ENCODE measurements at places on chromosomes 4 and X. TPM values are rescaled to one million over a fixed set of nuclear protein-coding genes. Genes with fewer than 3 reads are reported as not detected.

Gene MAGEB17
- total RNA-seq: not detected

Gene RHOXF1
- total RNA-seq: not detected

Gene ADGRG2
- total RNA-seq: 10.5 TPM

Gene CYSLTR1
- 5.4 TPM for total RNA-seq

Gene TTC29
- 10.2 TPM for total RNA-seq

Gene LAMP2
- 96.7 TPM for total RNA-seq

Gene ARAP2
- total RNA-seq: 77.8 TPM

Gene GSX2
- total RNA-seq: not detected

Gene CSAG2
- not detected for total RNA-seq

Gene SH3D19
- total RNA-seq: 55.7 TPM

Gene CT83
- total RNA-seq: not detected

- DNase-seq: no peak
Observed at GRCh38 chr4:140857111-140857510, 100.9 kb upstream of the TBC1D9 start.

DNA sequence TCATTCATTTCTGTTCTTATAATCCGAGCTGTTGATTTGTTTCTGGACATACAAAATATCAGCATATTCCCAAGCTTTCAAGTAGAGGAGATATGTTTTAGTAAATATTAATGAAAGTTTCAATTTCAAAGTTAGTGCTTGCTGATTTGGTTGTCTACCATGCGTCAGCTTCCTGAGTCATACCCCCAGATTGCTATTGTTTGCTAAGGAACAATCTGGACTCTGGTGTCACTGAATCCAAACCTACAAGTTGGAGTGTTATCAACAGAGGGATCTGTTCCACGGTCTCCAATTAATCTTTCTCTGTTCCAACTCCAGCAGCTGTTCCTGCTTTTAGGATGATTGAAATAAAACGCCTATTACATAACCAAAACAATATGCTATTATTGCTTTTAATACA is 96.1 kb upstream of the FAM9A start:
- DNase-seq: no peak

DNA sequence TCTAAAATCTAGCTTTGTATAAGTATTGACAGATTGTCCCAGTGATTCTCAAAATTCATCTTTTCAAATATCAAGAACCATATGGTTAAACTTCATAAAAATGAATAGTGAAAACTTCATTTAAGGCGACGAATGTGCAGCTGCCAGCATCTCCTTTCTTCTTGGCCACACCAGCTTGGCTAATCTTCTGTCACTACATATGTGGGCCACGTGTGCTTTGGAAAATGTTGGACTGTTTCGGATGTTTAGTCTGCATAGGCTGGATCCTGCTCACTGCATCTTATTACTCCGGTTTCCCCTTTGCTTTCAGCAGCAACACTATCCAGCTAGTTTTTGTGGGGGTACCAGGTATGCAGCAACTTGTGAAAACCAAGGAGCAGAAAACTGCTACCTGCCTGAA is 221.9 kb downstream of the BMPR1B start:
- no peak for DNase-seq

DNA sequence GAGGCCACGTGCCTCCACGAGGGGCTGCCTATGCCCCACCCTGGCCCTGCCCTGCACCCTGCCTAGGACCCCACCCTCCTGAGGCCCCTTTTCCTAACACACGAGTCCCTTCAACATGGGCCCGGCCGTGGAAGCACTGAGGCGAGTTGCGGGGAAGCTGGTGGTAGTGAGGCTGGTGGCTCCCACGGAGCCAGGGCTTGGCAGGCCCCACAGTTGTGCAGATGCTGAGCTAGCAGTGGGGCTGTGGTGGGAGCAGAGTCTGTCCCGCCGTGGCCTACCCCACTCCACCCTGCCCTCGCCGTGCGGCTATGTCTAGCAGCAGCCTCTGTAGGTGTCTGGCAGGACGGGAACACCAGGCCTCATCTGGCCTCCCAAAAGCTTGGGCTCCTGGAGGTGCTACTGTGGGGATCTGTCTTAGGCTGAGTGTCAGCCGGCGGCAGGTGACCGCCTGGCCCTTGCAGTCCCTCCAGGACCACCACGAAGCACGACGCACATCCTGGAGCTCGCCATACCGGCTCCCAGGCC is 18.8 kb downstream of the TACC3 start:
- no peak for DNase-seq

GRCh38 chr4:114019969-114020358 is 40.5 kb upstream of the ARSJ start:
- DNase-seq: no peak

DNA sequence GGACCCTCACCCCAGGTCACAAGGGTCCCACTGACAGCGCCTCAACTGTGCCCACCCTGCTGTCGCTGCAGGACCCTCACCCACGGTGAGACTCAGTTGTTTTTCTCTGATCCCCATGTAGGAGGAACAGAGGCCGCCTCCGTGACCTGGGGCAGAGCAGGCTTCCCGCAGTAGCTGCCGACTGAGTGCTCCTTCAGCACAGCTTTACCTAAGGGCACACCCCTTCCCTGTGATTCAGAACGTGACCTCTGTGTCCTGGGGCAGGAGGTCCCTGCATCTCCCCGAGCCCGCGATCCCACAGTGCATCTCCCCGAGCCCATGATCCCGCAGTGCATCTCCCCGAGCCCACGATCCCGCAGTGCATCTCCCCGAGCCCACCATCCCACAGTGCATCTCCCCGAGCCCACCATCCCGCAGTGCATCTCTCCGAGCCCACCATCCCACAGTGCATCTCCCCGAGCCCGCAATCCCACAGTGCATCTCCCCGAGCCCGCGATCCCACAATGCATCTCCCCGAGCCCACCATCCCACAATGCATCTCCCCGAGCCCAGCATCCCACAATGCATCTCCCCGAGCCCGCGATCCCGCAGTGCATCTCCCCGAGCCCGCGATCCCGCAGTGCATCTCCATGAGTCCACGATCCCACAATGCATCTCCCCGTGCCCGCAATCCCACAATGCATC is 23.6 kb downstream of the PPP2R3B start:
- no peak for DNase-seq

- DNase-seq: no peak
Observed at GRCh38 chrX:63740382-63740781, 44.6 kb downstream of the ARHGEF9 start.

DNA sequence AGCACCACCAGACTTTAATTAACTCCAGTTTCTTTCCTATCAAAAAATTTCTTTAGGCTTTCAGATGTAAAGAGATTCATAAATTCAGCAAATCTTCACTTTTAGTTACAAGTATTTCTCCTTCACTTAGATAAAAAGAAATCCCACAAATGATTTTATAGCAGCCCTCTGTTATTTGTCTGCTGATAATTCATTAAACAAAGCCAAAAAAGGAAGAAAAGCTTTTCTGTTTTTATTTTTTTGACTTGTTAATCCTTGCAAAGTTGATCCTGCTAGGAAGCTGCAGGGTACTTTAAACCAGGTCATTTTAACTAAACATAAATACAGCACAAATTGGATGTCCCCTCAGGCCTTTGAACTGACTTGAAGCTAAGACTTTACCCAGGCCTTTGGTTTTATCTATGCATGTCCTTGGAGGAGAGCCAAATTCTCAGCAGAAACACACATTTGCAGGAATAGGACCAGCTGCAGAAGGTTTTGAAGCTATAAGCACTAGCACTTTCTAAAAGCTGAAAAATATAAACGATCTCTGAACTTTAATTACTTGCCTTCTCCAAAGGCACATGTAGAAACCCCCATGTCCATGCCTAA is 57.5 kb downstream of the PCDH18 start:
- peak; percentile 72 for DNase-seq

- no peak for DNase-seq
Observed at GRCh38 chrX:9853307-9853706, 67.1 kb downstream of the SHROOM2 start.

DNA sequence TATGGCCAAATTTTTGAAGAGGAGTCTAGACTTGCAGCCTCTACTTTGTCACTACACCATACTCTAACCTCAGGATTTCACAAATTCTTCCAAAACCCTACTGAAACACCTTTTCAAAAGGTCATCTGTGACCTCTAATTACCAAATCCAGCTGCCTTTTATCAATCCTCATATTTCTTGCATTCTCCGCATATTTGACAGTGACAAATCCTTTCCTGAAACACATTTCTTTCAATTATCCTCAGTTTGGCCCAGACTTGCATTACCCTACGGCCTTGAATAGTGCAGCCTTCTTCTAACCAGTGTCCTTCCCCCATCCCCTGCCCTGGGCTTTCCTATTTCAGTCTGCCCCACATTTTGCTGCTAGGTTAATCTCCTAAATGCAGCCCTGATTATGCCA is 25.5 kb downstream of the MID2 start:
- DNase-seq: no peak

GRCh38 chr4:33421887-33422286 is 2701.7 kb downstream of the PCDH7 start:
- no peak for DNase-seq

GRCh38 chr4:87011340-87012034 is 76.7 kb downstream of the AFF1 start:
- no peak for DNase-seq

- DNase-seq: no peak
Observed at GRCh38 chrX:25010784-25011588, 4.8 kb downstream of the ARX start.

DNA sequence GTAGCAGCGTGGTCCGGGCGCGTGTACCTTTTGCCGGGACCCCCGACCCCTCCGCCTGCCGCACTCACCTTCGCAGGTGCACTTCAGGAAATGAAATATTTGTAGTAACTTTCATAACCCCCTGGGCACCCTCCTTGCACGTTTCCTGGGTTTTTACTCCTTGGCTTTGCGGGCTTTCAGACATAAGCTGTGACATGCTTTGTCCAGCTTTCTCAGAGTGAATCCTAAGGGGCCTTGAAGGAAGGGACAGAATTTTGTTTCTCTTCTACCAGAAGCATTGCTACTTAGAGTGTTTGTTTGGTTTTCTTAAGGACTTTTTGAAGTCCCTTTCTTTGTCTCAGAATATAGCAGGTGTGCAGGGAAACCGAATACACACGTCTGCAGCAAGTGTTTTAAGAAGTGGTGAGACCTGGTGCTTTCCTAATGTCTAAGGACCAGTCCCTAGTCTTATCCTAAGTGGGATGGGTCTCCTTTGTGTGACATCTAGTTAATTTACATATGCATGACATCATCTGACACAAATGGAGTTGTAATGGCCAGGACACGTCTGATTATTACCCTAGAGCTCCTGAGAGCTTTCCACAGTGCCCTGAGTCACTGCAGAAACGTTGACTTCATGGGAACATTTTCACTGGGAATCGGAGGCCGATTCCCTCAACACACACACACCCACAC is 1.3 kb downstream of the FAM149A start:
- DNase-seq: peak; percentile 63

GRCh38 chr4:30380404-30380998 is 339.7 kb upstream of the PCDH7 start:
- DNase-seq: no peak

DNA sequence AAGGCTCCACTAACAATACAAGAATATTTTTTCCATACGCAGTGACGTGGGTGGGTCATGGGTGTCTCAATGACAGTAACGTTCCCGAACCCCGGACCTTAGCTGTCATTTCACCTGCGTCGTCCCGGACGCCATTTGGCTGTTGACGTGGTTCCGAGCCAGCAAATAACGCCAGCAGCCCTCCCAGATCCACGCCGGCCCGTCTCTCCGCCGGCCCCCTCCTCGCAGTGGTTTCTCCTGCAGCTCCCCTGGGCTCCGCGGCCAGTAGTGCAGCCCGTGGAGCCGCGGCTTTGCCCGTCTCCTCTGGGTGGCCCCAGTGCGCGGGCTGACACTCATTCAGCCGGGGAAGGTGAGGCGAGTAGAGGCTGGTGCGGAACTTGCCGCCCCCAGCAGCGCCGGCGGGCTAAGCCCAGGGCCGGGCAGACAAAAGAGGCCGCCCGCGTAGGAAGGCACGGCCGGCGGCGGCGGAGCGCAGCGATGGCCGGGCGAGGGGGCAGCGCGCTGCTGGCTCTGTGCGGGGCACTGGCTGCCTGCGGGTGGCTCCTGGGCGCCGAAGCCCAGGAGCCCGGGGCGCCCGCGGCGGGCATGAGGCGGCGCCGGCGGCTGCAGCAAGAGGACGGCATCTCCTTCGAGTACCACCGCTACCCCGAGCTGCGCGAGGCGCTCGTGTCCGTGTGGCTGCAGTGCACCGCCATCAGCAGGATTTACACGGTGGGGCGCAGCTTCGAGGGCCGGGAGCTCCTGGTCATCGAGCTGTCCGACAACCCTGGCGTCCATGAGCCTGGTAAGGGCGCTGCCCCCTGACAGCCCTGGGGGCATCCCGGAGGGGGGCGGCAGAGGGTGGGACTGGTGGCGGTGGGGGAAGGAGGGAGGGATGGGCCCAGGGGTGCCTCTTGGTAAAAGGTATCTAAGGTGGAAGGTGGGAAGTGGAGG is at the start of gene CPE:
TSS of gene CPE (plus strand) at position 264 of the 933 bp plus-strand sequence. CDS start at position 478, 214 bp downstream.
- DNase-seq: peak; percentile 87

Data from lung (tissue), 17 donors.